ENCODE measurements at places on chromosomes 4 and X.

- no peak for DNase-seq
These were observed 55.3 kb downstream of the AMOT start for GRCh38 chrX:112785344-112785743.

DNA sequence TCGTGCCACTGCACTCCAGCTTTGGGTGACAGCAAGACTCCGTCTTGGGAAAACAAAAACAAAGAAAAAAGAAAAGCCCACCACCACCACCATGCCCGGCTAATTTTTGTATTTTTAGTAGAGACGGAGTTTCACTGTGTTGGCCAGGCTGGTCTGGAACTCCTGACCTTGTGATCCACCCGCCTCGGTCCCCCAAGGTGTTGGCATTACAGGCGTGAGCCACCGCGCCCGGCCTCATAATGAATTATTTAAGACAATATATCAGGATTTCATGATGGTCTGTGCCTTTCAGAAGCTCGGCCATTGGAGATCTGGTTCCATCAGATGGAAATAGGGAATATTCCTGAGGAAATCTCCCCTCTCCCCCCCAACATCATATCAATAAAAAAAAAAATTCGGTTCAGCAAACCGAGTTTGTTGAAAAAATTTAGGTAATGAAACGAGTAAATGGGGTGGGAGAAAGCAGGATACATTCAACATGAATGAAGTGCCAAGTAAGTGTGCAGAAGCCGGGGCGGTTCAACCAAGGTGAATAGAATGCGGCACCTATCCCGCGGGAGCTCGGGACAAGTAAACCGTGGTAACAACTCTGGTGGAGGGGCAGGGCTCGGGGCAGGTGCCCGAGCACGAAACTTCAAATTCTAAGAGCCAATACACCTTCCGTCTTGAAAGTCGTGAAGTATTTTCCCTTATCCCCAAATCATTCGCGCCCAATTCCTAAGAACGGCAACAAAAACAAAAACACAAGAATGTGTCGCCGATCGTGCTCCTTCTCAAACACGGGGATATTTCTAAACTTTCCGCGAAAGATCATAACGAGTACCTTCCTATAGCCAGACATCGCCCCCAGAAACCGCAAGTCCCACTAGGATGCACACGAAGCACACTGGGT, 773 bp upstream of the TXLNG start:
- DNase-seq, result no peak

DNA sequence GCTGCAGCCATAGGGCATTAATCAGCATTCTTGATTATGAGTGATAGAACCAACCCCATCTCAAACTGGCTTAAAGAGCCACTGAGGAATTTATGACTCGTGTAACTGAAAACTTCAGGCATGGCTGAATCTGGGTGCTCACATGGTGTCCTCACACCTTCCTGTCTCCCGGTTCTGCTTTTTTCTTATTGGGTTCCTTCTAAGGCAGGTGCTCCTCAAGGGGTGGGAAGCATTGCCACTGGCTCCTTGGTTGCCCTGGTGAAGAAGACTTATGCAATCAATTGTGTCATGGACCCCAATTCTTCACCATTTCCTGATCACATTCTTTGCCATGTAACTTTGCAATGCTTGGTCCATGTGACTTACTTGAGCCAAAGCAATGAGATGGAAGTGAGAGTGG, 4.3 kb upstream of the ZCCHC4 start:
- DNase-seq, result no peak

GRCh38 chr4:6944301-6945051, 34.9 kb downstream of the TBC1D14 start:
- no peak for DNase-seq

- DNase-seq, result no peak
These were observed 16.3 kb upstream of the IDS start for GRCh38 chrX:149521438-149521837.

DNA sequence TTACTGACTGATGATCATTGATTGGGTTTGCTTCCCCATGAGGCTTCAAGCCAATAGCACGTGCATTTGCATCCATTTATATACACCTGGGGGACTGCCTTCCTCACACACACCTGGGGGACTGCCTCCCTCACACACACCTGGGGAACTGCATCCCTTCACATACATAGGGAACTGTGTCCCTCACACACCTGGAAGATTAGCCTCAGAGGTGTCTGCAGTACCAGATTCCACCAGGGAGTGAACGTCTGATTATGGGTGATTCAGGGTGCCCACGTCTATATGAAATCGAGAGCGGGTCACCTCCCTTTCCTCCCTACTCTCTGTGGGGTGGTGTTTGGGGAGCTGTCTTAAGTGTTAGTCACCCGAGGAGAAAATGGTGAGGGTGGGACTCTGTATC, 16.9 kb downstream of the CD99 start:
- no peak for DNase-seq

GRCh38 chrX:101931488-101932248, at the start of gene ZMAT1:
TSS of gene ZMAT1 (minus strand) at chrX:101932027. CDS start at chrX:101932008, 19 bp downstream.
- DNase-seq, result peak; percentile 78

DNA sequence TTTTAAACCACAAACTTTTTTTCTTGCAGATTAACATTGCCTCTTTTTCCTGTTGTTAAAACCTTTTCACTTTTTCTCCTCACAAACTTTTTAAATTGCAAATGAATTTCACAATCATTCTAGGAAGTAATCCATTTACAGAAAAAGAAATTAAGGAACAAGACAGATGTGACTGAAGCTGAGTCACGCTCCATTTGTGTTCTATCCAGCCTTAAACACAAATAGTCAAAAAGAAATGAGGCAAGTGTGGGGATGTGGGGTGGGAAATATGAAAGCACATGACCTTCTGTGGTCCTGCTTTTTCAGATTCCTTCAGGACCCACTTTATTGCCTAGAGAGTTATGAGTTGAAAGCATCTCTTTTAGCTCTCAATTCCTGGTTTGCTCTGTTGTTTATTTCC, 197.0 kb downstream of the ADGRL3 start:
- no peak for DNase-seq

GRCh38 chr4:114941503-114941902, 171.9 kb downstream of the NDST4 start:
- no peak for DNase-seq

DNA sequence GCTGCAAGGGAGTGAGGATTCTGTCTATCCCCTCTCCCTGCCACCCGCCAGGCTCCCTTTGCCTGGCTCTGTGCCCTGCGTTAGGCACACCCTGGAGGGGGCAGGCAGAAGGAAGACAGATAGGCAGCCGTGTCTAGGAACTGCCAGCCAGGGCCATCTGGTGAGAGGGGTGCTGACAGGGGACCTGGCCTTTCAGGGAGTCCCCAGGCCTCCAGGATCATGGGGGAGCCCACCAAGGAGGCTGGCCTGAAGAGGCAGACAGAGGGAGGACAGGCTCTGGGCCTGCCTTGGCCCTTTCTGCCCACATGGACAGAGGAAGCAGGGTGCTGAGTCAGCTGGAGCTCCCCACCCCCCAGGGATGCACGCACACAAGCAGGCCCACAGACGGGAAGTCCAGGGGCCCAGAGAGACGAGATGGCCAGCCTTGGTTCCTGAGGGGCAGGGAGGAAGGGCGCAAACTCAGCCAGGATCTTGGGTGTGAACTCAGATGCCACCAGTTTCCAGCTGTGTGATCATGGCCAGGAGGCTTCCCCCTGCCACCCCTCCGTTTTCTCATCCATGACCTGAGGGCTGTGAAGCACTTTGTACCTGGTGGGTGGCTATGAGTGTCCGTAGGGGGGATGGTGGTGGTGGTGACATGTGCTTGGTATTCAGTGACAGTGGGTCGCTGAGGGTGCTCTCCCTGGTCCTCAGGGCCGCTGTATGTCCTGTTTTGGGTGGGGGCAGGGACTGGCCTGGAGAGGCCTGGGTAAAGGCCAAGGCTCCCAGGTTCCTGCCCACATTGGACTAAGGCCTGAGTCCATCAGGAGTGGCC, 1.8 kb downstream of the SH3BP2 start:
- no peak for DNase-seq

- no peak for DNase-seq
These were observed 49.8 kb downstream of the EDNRA start for GRCh38 chr4:147530723-147531122.

DNA sequence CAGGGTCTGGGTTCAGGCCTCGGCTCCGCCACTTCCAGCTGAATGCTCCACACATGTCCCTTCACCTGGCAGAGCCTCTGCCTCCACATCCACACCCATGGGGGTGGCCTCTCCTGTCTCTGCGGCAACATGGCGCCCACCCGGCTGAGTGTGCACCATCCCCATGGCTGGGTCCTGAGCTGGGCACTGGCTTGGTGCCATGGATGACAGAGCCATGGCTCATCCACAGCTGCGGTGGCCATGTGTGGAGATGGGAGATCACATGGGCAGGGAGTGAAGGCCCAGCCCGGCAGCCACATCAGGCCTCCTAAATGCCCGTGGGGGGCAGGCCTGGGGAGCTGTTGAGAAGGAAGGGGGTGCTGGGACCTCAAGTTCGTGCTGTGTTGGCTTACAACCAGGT, 213.7 kb downstream of the AFAP1 start:
- DNase-seq, result no peak

DNA sequence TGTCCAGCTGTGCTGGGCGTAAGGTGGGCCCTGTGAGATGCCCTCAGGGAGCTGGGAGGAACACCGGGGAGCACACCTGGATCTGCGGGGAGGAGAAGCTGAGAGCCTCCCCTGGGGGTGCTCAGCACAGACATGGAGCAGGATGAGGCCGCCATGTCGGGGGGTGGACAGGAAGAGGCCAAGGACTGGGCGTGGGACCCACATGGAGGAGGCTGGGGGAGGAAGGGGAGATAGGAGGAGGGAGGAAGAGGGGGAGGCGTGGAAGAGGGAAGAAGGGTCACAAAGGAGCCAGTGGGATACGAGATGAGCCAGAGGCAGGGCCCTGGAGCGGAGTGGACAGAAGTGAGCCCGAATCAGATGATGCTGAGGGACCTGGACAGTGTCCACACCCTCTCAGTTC, 66.3 kb downstream of the ZFYVE28 start:
- DNase-seq, result no peak

DNA sequence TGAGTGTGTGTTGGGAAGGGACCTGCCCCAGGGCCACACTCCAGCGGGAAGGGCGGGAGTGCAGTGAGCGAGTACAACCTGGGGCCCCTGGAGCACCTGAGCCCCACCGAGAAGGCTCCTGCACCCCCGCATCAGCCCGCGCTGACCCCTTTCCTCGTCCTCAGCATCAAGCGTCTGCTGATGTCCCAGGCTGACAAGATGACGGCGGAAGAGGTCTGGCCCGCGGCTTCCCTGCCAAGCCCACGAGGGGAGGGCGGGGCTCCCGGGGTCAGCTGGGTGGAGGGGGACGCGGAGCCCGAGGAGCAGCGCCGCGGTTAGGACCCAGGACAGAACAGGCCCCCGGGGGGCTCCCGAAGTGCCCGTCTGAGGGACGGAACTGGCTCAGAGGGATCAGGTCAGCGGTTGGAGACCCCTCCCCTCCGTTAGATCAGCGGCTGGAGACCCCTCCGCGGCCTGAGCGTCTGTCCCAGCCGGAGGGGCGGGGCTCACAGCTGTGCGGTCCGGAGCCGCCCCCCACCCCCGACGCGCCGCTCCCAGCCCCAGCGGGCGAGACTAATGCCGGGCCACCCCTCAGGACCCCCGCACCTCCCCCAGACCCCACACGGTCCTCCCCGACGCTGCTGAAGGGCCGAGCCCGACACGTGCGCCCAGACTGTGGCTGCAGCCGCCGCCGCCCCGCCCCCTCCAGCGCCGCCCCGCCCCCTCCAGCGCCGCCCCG, 6.7 kb downstream of the MYL5 start:
- no peak for DNase-seq

DNA sequence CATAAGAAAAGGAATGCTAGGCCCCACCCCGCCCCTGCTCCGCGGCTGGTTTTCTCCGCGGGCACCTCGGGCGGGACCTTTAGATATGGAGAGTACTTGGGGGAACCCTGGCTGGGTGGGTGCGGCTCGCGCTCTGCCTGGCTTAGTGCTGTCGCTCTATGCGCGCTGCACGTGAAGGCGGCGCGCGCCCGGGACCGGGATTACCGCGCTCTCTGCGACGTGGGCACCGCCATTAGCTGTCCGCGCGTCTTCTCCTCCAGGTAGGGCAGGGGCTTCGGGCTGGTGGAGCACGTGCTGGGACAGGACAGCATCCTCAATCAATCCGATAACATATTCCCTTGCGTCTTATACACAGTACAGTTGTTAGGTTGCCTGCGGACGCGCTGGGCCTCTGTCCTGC, 56.0 kb downstream of the MAGEB10 start:
- no peak for DNase-seq

DNA sequence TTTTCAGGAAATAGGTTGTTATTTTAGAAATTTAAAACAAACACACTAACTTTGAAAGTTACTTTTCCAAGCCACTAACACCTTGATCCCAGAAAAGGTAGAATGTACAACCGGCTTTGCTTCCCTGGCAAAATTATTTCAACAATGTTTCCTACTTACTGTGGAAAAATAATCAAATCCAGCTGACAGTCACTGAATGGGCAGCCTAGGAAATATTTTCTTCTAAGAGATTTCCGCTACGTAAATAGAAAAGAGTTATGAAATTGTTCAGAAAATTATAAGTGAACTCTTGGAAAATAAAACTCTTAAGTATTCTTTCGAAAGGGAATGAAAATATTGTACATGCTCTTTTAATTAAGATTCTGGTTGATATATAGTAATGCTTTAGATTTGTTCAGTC, 195.7 kb downstream of the GASK1B start:
- no peak for DNase-seq

DNA sequence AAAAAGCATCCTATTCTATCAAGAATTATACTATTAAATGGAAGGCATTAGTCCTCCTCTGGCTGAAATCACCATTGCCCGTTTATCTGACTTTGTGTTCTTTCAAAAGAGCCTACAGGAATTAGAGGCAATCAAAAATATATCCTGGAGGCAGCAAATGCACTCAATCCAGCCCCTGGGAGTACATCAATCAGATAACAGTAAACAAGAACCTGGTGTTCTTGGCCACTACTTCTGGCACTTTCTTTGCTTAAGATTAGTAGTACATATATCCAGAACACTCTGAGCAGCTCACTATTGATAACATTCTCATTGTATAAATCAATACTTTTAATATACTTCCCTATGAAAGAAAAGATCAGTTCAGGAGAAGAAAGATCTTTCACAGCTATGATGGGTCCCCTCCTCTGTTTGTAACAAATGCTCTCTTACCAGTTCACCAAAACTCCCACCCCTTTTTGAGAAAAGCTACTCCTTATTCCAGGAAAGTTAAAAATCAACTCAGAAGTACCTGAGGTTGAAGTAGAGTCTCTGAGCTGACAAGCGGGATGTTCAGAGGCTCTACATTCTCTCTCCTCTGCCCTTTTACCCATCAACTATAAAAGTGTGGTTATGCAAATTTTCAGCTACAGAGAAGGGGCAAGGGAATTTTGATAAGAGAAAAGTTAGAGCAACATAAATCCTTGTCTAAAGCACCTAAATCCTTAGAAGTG, 176.0 kb downstream of the COX18 start:
- no peak for DNase-seq

GRCh38 chrX:13091111-13091765, 46.8 kb upstream of the FAM9C start:
- no peak for DNase-seq

DNA sequence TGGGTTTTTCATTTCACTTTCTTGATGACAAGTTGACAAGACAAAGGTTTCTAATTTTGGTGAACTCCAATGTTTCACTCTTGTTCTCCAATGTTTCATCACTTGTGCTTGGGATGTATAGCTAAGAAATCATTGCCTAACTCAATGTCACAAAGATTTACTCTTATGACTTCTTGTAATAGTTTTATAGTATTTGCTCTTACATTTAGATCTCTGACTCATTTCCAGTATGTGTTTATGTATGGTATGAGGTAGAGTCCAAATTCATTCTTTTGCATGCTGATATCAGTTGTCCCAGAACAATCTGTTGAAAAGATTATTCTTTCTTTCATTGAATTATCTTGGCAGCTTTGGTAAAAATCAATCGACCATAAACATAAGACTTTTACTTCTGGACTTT, 12.2 kb upstream of the NWD2 start:
- no peak for DNase-seq

- DNase-seq, result no peak
These were observed 465.4 kb upstream of the GRID2 start for GRCh38 chr4:91838181-91838861.

All from stimulated activated CD4-positive, alpha-beta T cell treated with anti-CD3 and anti-CD28 coated beads, Interleukin-1b, Interleukin-23, amount 100 ng/mL, for 1 hour (primary cell).